ENCODE measurements at places on chromosomes 1 and 21.
A peak's percentile ranks its signal among the peaks of the same experiment; 100 is the strongest.

DNA sequence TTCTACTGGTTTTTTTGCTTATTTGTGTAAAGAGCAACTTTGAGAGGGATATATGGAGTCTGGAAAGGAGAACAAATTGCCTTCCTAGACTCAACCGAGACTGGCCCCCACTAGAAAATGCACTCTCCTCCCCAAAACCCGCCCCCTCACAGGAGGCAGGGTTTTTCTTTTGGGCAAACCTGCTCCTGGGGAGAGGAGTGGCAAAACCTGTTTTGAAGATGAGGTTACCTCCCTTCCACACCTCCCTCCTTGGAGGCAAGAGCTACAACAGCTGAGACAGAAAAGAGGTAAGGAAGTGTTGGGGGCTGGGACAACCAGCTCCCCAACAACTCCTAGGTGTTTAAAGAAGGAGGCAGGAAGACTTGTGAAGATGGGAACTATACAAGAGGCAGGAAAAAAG is at the start of gene BNIPL:
Gene BNIPL (plus strand): TSS at position 231 of the 400 bp plus-strand sequence. CDS start 140 bp downstream, at position 371.
- no peak for DNase-seq

GRCh38 chr21:18030248-18030647 is 211.1 kb upstream of the C21orf91 start:
- DNase-seq: no peak

DNA sequence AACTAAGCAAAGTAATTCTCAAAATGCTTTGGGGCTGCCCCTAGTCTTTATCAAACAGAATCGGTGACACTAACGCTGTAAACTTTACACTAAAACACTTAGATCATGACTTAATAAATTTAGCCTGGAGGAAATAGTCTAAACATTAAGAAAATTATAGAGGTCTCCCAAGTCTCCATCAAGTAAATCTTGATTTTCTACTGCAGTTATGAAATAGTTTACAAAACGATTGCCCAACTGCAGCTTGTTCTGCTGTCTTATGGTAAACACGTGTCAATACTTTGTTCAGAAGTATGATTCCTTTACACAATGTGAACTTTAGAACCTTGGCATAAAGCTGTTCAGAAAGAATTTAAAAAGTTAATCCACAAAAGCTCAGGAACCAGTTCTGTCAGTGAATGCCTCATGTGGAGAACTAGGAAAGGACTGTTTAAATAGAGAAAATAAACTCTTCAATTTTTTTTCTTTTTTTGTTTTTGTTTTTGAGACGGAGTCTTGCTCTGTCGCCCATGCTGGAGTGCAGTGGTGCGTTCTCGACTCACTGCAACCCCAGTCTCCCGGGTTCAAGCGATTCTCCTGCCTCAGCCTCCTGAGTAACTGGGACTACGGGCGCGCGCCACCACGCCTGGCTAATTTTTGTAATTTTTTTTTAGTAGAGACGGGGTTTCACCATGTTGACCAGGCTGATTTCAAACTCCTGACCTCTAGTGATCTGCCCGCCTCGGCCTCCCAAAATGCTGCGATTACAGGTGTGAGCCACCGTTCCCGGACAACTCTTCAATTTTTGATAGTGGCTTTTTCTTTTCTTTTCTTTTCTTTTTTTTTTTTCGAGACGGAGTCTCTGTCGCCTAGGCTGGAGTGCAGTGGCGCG is 1.6 kb downstream of the DDI2 start:
- no peak for DNase-seq

GRCh38 chr1:59072583-59072947 is 224.3 kb upstream of the FGGY start:
- no peak for DNase-seq

DNA sequence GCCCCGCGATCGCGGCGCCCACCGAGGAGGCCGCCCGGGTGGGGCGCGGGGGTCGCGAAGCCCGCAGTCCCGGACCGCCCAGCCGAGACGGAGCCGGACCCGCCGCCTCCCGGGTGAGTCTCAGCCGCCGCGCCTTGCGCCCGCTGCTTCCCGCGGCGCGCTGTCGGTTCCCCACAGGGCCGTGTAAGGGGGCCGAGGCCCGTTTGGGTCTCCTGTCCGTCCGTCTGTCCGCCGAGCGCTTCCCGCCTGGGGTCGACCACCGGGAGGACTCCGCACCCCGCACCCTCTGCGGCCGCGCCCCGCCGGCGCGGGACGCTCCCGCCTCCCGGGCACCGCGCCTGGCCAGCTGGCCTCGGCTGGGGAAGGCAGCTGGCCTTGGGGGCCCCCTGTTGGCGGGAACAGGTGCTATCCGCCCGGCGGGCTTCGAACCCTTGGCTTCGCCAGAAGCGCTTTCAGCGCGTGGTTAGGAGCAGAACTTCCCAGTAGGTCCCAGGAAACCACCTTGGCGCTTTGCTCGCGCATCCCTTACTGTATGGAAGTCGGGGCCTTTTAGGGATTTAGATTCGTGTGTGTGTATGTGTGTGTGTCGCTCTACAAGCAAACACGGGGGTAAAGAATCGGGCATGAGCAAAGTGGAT is 414 bp downstream of the TMEM51 start:
- DNase-seq: no peak

DNA sequence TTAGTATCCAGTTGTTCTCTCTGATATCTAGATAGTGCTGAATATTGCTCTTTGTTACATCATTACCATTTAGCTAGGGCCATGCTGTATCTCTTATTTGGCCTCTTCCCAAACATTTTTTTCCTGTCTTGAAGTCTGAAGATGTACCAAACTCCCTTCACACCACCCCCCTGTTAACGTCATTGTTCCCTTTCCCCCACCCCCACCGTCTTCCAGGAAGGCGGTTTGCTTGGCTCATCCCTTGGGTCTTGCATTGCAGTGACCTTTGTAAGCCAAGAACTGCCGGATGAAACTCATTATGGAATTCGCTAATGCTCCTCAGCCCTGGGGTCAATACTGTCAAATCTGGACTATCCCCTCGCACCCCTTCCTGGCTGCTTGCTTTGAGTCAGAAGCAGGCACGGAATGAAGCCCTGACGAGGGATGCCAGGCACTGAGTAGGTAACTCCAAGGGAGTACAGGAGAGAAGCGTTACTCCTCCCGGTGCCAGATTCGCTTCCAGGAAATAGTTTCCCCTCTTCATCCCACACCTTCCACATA is 283.1 kb downstream of the TM2D1 start:
- no peak for DNase-seq

DNA sequence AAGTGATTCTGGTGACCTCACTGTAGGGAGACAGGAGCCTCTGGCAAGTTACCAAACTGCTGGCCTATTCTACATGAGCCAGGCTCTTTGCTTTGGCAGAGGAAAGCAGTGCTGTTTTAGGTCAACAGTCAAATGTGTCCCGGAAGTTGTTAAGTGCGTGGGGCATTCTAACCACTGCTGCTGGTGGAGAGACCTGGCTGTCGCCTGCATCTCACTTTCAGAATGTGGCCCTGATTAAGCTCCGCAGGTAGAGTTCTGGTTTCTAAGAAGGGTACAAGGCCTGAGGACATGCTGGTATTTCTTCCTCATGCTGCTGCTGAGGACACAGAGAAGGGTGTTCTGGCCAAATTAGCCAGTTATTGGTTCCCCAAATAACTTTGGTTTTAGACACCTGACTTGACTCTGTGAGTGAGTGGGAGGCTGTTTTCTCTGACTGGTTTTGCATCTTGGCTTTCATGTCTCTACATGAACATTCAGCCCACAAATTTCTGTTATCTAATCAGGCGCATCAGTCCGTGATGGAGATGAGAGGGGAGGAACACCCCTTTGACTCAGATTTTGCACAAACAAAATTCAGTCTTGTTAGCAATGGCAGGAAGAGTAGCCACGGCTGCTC is 120.8 kb downstream of the LMO4 start:
- peak; percentile 53 for DNase-seq

GRCh38 chr1:183272390-183272848 is 86.4 kb downstream of the LAMC2 start:
- no peak for DNase-seq

GRCh38 chr1:71755441-71755840 is 526.9 kb downstream of the NEGR1 start:
- DNase-seq: no peak

- no peak for DNase-seq
These were observed 913 bp upstream of the S1PR1 start for GRCh38 chr1:101235696-101236515.

GRCh38 chr1:87243573-87243972 is 85.1 kb upstream of the LMO4 start:
- DNase-seq: no peak

GRCh38 chr21:22278366-22278765 is 1280.2 kb downstream of the NCAM2 start:
- no peak for DNase-seq

DNA sequence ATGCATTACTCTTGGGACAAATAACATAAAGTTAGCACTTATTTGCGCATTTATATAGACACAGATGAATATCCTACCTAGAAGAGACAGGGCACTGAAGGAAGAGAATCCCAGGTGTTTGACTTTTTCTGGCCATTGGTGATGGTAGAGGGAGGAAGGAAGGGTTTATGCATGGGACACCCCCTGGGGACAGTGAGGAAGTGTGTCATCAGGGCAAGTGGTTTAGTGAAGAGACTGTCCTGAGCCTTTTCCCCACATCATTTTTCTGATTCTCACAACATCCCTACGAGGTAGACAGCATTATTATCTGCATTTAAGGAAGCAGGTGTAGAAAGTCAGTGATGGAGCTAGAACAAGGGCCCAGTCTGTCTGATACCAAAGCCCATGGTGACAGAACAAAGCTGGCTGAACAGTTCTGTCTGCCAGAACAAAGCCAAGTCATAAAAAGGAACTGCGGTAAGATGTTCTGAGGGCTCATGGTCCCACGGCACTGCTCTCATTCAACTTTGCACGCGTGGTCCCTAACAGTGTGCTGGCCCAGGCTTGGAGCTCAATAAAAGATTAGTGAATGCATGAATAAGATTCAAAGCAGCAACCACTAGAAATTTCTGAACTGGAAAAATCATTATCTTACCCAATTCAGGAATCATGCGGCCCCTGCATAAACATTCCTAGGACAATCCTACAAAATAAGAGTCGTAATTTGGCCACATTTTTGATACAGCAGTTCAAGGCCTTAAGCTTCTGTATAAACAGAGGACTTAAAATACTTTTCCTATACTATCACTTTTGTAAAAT is 12.2 kb upstream of the CDC42BPA start:
- no peak for DNase-seq

DNA sequence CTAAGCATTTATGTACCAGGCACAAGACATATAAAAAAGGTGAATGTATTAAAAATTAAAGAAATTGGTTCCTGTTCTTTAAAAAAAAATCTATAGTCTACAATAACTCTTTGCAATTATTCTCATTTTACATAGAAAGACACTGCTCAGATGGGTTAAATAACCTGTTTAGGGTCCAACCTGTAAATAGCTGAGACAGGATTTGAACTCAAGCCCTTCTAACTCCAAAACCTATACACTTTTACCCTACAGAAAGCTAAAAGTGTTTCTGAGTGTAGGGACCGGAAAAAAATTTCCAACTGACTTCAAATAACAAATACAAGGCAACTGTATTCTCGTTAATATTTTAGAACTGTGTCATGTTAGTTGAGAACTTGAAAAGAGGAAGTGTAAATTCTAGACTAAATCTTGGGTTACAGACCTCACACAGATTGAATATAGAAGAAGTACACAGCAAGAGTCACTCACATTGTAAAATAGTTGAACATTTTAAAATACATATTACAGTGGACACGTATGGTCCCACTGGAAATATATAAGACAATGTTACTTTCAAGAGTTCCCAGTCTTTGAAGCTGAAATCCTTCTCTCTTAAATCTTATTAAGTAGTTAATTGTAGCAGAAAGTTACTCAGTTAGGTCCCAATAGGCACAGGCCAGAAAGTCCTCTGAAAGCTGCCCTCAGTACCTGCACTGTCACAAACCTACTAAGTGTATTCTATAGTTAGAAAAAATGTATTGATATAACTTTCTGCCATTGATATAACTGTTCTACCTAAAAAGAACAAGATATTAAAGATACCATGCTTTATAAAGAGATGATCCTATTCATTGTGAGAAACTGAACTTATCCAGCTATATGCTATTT is 7.3 kb downstream of the EDEM3 start:
- no peak for DNase-seq
